Muscle of arm (tissue), 14 donors: ENCODE measurements at places on chromosomes 2 and 18. TPM values are rescaled to one million over a fixed set of nuclear protein-coding genes. Genes with fewer than 3 reads are reported as not detected.

GTF2A1L gene
- not detected for polyA plus RNA-seq

GRCh38 chr2:27734305-27734704 lies 37.2 kb upstream of the MRPL33 start:
- DNase-seq: no peak

LIMS2 gene
- 33.8 TPM for polyA plus RNA-seq

ME2 gene
- polyA plus RNA-seq: 29.0 TPM

DNA sequence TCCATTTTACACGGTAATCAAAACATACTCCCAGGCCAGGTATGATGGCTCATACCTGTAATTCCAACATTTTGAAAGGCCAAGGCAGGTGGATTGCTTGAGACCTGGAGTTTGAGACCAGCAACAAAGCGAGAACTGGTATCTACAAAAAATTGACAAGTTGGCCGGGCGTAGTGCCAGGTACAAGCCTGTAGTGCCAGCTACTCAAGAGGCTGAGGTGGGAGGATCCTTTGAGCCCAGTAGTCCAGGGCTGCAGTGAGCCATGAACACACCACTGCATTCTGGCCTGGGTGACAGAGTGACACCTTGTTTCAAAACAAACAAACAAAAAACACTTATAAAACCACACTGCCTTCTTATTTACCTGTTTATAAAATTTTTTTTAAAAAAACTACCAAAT lies 80.8 kb downstream of the GAREM1 start:
- DNase-seq: no peak

DNA sequence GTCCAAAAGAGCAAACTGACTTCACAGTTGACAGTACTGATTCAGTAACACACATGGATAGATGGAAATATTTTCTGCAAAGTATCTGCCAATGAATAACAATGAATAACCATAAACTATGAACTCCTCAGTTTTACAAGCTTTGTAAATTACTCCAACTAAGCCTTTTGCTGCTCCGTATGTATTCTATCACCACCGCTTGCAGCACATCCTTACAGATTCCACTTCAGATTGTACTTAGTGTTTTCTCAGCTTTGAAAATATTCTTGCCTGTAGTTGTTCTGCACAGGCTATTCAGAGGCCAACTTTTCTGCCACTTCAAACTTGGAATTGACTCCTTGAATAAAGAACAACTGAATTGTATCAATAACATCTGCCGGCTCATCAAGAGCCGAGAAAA lies 36.2 kb downstream of the TLK1 start:
- no peak for DNase-seq

DNA sequence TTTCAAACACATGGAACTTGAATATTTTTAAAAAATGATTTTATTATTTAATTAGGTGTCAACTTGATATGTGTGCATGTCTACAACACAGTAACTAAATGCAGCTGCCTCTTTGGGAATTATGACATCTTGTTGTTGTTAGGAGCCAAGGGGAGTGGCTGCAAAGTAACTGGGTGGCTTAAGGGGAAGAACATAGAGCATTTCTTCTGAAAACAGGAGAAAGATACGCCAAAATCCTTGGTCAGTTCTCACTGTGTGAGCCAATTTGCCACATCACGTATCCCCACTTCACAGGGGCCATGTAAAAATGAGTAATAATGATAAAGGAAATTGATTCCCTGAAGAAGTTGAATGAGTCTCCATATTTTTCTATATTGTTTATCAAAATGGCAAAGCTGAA lies 309.8 kb upstream of the COL3A1 start:
- DNase-seq: peak; percentile 58
